ENCODE measurements at places on chromosomes 1 and 21. TPM values are rescaled to one million over a fixed set of nuclear protein-coding genes. Genes with fewer than 3 reads are reported as not detected.

- DNase-seq: peak; percentile 32
Observed at GRCh38 chr1:25256578-25256965, 9.3 kb upstream of the RSRP1 start.

DNA sequence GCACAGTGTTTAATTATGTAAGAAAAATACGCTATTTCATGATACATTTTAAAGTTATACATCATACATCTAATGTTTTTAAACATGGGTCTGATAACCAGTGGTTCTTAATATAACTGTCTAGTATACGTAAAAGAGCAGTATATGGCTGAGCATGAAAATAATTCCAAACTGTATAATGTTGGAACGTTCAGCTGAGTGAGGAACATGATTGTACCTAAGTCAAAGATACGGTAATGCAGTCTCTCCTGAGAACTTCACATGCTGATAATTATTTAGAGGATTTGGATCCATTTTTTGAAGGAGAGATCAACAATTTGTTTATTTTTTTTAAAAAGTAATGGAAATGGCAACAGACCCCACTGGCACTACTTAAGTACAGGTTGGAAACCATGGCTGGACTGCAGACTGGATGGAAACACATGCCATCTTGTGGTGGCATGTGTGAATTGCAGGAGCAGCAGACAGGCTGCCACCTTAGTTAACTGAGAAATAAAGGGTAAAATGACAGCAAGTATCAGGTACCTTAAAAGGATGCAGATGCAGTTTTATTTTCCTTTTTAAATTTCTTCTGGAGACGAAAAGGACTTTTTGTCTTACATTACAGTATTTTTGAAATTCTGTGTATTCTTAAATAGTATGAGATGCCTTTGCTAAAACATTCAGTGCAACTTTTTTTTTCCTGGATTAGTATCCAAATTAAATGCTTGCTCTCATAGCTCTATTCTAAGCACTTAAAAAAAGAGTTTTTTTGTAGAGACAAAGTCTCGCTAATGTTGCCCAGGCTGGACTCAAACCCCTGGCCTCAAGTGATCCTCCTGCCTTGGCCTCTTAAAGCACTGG is 73.8 kb downstream of the MTR start:
- peak; percentile 84 for DNase-seq

- DNase-seq: peak; percentile 81
Observed at GRCh38 chr1:24929398-24930259, 447 bp downstream of the RUNX3 start.

The NGF gene
- not detected for total RNA-seq

The RGS8 gene
- total RNA-seq: 20.5 TPM

DNA sequence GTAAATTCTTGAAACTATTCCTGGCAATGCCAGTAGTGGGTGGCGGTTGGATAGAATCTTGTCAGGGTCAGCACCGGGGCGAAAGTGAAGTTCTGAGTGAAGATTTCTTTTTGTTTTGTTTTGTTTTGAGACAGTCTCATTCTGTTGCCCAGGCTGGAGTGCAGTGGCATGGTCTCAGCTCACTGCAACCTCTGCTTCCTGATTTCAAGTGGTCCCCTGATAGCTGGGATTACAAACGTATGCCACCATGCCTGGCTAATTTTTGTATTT is 33.3 kb downstream of the PCNT start:
- DNase-seq: peak; percentile 57

DNA sequence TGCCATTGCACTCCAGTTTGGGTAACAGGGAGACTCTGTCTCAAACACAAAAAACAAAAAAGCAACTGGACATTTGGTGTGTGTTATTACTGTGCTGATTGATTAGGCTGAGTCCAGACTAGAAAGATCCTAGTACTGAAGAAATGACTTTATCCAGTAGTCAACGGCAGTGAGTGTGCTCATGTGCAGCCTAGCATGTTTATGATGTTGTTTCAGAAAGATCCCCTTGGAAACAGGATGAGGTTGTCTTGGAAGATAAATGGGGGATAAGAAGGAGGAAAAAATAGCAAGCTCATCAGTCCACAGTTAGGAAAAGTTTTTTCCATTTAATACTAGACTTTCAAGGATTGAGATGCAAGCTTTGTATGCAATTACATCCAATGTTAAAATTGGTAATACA is 14.3 kb downstream of the RUSC1 start:
- DNase-seq: no peak
